ENCODE measurements at places on chromosomes 7 and 10.
A peak's percentile ranks its signal among the peaks of the same experiment; 100 is the strongest.

DNA sequence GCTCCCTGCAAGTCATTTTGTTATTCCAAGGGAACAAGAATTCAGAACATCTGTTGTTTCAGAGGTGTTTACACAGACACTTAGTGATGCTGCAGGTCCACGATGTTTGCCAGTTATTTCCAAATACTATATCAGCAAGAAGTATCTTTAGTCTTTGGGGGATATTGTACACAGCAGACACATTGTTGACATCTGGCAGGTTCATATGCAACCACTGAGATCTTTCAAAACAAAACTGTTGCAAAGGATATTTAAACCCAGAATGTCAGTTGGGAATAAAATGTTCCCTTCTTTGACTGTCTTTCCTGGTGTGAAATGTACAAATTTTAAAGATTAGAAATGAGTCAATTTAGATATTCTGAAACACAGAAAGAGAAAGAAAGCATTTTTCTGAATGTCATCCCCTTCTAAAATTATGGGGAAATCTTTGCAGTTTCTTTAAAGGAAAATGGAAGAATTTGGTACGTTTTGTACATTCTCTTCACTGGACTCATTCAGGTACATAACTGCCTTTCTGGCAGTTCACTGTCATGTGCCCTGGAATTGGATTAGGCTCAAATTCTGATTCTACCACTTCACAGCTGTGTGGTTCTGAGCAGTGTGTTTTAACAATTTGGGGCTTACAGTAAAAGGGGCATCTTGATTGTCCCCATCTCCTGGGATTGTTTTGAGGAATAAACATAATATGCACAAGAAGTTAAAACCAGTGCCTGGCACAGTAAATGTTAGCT is 40.3 kb upstream of the CELF2 start:
- DNase-seq = no peak

DNA sequence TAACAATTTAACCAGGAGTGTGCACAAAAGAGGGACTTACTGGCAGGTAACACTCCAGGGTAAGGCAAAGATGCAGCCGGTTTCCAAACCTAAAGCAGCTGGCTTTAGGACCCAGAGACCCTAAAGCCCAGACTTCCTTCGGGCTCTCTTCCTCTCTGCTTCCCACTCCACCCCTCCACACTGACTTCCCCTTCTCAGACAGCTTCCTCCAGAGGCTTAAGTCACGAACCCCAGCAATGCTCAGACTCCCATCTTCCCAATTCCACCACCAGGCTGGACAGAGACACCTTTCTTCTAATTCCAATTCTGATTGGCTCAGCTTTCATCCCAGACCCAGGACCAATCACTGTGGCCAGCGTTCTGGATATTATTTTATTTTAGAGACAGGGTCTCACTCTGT is 24.8 kb downstream of the STYXL1 start:
- DNase-seq = peak; percentile 76

DNA sequence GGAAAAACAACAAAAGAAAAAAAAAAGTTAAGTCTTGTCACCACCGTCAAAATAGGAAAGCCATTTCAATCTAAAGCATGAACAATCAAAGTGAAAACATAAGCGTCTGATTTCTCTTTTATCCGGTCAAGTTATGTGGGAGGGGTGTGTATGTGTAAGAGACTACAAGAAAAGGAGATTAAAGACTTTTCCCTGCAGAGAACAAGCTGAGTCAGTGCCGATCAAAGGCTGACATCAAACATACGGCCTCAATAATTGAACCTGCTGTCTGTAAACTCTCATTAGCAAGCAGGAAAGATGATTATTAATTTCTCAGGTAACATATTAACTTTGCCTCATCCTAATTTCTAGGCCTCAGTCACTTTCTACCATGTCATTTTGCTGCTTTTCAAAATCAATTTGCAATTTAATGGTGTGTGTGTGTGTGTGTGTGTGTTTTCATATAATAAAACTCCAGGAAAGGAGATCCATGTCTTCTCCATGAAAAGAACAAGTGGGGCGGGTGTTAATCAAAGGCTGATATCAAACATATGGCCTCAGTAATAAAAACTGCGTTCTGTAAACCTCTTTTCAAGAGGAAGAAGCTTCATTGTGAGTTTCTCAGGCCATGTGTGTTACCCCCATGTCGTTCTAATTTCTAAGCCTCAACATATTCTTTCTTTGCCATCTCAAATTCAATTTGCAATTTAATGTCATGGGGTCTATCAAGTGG is 649.1 kb upstream of the SORCS1 start:
- no peak for DNase-seq

GRCh38 chr10:44911081-44911540 is at the start of gene TMEM72:
Gene TMEM72 (plus strand): TSS chr10:44911337. CDS start chr10:44911513, 176 bp downstream.
- no peak for DNase-seq

- no peak for DNase-seq
Observed at GRCh38 chr10:125849448-125849847, 26.1 kb downstream of the BCCIP start.

DNA sequence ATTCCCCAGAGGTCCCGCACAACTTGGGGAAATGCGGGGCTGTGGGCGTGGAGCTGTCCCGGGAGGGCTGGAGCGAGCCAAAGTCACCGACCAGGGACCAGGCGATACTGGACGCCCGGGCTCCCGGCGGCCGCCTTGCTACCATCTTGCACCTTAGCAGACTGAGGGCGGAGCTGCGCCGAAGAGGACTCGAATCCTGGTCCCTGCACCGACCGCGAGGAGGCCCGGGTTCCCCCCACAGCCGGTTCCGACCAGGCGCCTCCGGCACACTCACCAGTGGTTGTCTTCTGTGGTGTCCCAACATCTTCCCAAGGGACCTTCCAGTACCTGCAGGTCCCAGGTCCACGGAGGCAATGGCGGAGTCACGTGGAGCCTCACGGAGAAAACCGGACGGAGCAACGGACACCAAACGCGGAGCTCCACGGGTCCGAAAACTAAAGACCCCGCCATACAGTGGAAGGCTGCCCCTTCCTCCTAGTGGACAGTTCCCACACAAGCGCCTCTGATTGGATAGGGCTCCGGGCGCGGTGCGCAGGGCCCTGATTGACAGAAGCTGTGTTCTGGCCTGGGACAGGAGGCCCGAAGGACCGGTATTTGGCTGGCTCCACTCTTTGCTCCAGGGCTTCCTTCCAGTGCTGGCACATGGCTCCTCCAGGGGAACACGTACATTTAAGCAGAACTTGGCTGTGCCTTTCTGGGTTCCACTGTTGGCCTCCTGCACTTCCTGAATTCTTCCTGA is 124.6 kb upstream of the ZNF479 start:
- no peak for DNase-seq
